ENCODE measurements at places on chromosomes 11 and 22.

- no peak for DNase-seq
Observed at GRCh38 chr11:126310992-126311310, 7.1 kb downstream of the DCPS start.

DNA sequence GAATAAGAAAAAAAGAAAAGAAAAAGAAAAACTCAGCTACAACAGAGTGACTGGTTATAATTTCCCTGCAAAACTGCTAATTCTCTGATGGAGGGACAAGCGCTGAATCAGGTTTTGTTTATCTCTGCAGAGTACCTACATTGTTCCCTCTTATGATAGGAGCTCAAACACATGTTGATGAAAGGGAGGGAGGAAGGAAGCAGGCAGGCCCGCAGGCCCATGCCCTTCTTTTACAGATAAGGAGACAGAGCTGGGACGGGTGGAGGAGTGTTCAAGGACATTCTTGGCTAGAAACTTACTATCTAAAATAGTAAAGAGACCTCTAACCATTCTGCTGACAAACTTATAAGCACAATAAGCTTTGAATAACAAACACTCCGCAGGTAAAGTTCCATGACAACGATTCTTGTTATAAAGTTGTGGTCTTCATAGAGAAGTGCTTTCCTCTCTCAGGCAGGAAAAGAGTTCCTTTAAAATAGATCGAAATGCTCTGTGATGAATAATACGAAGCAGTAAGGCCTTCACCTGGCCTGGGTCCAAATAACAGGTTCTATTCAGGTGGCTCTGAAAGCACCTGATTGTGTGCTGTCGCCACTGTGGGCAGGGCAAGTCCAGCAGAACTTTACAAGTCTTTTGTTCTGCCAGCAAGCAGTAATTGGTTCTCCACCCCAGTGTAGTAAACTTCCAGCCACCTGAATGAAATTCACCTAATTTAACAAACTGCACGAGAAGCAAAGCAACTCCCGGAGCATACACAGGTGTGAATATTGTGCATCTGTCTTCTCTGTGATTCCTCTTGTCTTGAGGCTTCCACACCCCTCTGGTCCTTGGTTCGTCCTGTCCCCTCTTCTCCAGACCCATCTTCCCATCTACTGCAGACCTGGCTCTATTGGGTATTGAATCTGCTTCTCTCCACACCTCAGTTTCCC is 15.3 kb upstream of the MICAL2 start:
- DNase-seq = no peak

- no peak for DNase-seq
Observed at GRCh38 chr11:110522471-110522870, 92.7 kb downstream of the FDX1 start.

DNA sequence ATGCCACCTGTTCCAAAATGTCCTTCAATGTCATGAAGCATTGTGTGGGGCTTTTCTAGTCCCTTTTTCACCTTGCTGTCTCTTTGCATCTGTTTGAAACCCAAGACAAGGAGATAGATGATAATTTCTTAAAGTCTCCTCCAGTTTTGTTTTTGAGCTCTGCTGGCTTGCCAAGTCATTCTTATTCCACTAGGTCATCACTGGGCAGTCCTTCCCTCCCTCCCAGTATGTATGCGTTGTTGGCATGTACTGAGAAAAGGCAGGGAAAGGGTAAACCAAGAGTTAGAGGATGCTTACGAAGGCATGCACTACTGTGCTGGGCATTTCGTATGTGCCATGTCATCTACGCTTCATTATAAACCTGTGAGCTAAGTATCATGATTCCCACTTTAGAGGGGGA is 78.6 kb downstream of the PARVA start:
- no peak for DNase-seq

- DNase-seq = no peak
Observed at GRCh38 chr11:75718419-75719339, 1.0 kb downstream of the MOGAT2 start.

- peak; percentile 66 for DNase-seq
Observed at GRCh38 chr22:30485362-30485988, 13.7 kb upstream of the SEC14L3 start.

DNA sequence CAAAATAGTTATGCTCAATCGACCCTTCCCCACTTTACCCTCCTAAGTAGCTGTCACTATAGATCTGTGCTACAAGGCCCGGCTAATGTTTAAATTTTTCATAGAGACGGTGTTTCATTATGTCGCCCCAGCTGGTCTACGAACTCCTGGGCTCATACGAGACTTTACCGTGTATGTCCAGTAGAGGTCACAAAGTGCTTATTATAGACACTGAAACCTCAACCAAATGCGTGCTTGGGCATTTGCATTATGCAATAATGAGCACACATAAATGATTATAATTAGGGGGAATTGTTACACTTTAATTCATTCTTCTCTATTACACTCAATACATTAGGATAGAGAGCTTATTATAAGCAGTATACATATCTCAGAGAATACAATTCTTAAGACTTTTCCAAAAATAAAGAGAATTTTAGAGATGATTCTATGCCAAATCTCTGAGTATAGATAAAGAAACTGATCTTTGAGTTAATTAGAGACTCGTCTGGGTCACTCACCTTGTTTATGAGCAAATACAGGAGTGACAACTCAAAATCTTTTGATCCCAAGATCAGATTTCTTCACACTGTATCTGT is 12.5 kb upstream of the MRPL16 start:
- DNase-seq = peak; percentile 46

- no peak for DNase-seq
Observed at GRCh38 chr22:27720860-27721259, 80.7 kb downstream of the MN1 start.

GRCh38 chr22:27215871-27216270 is 558.5 kb downstream of the MIAT start:
- DNase-seq = no peak

DNA sequence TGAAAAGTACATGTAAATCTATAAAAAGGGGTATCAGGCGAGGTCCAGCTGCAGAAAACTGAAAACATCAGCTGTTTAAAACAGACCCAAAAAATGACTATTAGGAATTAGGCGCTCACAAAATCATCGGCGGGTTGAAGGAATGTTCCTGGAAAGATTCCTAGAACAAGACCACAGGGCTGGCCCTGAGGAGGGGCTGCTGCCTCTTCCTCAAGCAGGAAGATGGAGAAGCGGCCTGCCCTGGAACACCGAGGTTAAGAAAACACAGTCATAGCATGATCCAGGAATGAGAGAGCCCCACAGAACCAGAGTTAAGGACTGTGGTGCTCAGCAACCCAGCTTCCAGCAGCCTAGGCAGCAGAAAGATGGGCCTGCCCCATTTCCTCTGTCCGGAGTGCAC is 78.4 kb downstream of the C11orf91 start:
- DNase-seq = no peak

DNA sequence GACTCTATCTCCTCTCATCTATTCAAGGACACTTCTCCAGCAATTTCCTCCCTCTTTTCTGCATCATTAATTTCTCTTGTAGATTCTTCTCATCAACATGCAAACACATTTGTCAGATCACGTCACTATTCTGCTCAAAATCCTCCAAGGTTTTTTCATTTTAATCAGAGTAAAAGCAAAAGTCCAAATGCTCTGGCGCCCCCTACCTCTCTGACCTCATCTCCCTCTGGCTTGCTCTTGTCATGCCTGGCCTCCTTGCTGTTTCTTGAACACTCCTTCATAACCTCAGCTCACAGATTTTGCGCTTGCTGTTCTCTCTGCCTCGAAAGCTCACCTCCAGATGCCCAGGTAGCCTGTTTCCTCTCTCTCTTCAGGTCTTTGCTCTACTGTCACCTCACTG is 22.4 kb downstream of the RTCB start:
- peak; percentile 26 for DNase-seq

DNA sequence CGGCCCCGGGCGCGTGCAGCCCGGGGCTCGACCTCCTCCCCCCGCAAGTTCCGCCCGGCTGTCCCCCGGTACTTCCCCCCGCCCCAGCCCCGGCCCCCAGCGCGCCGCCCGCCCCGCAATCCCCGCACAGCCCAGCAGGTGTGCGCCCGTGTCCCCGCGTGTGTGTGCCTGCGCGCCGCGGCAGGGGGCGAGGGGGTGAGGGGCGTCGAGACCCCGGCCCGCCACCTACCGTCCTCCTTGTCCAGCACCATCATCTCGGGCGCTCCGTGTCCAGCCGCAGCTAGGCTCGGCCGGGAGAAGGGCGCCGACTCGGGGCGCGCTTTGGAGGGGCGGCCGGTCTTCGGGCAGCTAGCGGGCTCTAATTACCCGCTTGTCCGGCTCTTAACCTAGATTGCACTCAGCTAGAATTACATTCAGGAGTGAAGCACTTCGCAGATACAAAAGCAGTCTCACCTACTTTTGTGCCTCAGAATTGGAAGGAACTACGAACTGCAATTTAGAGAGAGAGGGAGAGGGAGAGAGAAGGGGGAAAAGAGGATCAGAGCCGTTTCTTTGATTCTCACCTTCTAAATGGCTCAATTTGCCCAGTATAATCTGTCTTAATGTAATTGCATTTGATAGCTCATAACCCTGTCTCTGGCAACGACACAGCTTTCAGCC is 439 bp downstream of the LMO1 start:
- peak; percentile 35 for DNase-seq

- no peak for DNase-seq
Observed at GRCh38 chr11:13055200-13055599, 46.1 kb downstream of the RASSF10 start.

- no peak for DNase-seq
Observed at GRCh38 chr11:93736129-93736528, 5.2 kb downstream of the TAF1D start.

GRCh38 chr11:57407010-57407920 is 16.8 kb upstream of the PRG2 start:
- no peak for DNase-seq

DNA sequence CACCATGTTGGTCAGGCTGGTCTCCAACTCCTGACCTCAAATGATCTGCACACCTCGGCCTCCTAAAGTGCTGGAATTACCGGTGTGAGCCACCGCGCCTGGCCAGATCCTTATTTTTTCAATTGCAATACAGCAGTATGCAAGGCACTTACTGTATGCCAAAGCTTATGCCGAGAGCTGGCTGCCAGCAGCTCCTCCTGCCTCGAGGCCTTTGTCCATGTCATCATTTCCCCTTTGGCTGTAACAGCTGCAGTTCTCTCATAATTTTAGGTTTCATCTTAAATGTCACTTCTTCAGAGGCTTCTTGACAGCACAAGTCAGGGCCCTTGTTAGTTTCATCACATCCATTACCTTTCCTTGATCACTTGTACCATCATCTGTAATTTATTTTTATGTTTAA is 1.5 kb upstream of the SREBF2 start:
- DNase-seq = no peak

DNA sequence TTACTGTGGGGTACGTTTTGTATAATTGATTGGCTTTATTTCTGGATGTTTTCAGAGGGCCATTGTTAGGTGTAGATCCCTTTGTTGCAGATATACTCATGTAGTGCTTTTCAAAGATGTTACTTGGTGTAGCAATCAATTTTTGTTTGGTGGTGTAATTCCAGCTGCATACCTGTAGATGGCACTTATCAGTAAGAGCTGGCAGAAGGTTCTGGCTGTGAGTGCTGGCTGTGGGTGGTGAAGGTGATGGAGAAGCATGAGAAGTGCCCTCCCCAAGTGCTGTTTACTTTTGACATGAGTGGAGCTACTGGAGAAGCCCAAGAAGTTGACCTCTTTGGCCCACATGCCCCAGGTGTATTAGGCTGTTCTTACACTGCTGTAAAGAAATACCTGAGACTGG is 1074.9 kb downstream of the FAM181B start:
- DNase-seq = peak; percentile 30

DNA sequence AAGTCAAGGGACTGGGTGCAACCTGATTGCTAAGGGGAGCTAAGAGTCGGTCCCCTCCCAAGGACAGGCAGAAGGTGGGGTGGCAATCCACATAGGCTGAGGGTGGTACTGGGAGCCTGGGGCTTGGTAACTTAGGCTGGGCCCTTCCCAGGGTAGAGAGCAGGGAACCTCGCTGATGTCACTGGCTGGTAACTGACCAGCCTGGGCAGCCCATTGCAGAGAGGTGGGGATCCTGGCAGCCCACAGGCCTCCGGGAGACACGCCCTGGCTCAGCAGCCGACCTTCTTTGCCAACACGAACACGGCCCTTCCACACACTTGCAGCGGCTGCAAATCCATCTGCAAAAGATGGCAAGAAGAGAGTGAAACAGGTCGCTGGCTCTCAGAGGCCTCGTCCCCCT is 25.4 kb downstream of the A4GALT start:
- no peak for DNase-seq

GRCh38 chr22:44245867-44246266 is 65.1 kb downstream of the PARVG start:
- DNase-seq = no peak

DNA sequence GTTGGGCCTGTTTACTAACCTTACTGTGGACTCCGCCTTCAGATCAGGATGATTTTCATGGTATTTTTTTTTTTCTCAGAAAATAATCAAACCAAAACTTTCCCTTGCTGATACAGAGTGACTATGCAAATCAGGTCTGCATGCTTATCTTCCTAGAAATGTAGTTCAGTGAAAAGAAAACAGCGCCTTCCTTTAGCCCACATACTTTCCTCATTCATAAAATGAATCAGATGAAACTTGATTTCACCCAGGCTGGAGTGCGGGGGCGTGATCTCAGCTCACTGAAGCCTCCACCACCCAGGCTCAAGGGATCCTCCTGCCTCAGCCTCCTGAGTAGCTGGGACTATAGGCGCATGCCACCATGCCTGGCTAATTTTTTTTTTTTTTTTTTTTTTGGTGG is 26.0 kb downstream of the ZNRF3 start:
- DNase-seq = no peak

GRCh38 chr11:12235553-12235946 is 125.2 kb downstream of the MICAL2 start:
- DNase-seq = peak; percentile 81

GRCh38 chr22:43848366-43849171 is 13.7 kb downstream of the SULT4A1 start:
- peak; percentile 66 for DNase-seq

- peak; percentile 59 for DNase-seq
Observed at GRCh38 chr22:24230911-24231656, 13.8 kb downstream of the GGT5 start.

DNA sequence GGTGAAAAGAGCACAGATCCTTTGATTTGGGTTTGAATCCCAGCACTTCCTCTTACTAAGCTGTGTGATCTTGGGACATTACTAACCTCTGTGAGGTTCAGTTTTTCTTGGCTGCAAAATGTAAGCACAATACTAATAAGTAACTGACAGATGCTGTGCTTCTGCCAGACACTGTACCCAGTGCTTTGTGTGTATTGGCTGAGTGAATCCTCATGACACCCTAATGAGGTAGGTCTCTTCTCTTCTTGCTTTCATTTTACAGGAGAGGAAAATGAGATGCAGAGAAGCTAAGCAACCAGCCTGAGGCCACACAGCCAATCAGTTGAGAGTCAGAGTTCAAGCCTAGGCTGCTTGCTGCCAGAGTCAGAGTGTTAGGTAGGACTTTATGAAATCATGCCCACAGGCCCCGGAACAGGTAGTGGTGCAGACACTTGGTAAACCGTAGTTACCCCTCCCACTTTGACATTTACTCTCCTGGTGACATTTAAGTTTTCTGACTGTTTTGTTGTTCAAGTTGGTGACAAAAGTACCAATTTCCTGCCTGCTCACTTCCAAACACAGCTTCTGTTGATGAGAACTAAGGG is 21.2 kb downstream of the PTPRJ start:
- no peak for DNase-seq

- DNase-seq = no peak
Observed at GRCh38 chr22:31927562-31927961, 16.8 kb upstream of the YWHAH start.

- no peak for DNase-seq
Observed at GRCh38 chr11:121514432-121515334, 61.9 kb upstream of the SORL1-AS1 start.

GRCh38 chr11:66417000-66417399 is 3.8 kb upstream of the NPAS4 start:
- no peak for DNase-seq
